ENCODE measurements at places on chromosomes 6 and 20. TPM values are rescaled to one million over a fixed set of nuclear protein-coding genes. Genes with fewer than 3 reads are reported as not detected.

The CYP39A1 gene
- 0.29 TPM for total RNA-seq

The HLA-DQA1 gene
- total RNA-seq = 0.21 TPM

The RNF8 gene
- 16.8 TPM for total RNA-seq

The RAB32 gene
- total RNA-seq = 131 TPM

The SPTLC3 gene
- total RNA-seq = 1.2 TPM

The KCNG1 gene
- 50.8 TPM for total RNA-seq

The GRM4 gene
- total RNA-seq = 0.41 TPM

The BPIFB1 gene
- total RNA-seq = not detected

The PGC gene
- not detected for total RNA-seq

The DPM1 gene
- 69.4 TPM for total RNA-seq

The DACT2 gene
- 0.84 TPM for total RNA-seq

DNA sequence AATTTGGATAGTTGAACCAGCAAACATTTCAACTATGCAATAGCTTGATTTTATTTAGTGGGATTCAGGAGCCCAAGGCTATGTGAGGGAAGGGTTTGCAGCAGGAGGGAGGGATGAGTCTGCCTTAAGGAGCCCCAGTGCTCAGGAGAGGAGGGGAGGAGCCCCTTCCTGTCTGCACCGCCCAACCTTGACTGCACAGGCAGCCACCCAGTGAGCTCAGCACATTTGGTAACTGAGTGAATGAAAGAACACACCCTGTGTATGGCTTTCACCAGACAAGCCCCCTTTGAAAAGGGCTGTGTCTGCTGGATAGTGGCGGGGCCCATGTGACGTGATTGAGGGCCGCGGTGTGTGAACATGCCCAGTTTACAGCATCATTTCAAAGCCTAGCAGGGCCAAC lies 17.0 kb downstream of the DACT2 start:
- DNase-seq = no peak

DNA sequence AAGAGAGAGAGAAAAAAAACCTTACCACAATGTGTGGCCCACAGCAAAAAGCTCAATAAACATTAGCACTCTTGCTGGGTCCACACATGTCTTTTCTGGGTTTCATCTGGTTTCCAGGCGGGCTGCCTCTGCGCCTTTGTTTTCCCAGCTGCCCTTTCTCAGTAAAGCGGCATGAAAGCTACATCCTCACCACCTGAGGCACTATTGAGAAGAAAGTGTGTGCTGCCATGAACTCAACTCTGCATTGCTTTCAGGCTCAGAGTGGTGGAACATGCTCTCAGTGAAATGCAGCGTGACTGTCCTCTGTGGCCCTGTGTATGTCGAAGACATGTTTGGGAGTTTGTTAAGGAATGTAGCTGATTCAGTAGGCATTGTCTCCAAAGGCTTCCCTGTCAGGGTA lies 102.3 kb downstream of the LYRM2 start:
- no peak for DNase-seq

DNA sequence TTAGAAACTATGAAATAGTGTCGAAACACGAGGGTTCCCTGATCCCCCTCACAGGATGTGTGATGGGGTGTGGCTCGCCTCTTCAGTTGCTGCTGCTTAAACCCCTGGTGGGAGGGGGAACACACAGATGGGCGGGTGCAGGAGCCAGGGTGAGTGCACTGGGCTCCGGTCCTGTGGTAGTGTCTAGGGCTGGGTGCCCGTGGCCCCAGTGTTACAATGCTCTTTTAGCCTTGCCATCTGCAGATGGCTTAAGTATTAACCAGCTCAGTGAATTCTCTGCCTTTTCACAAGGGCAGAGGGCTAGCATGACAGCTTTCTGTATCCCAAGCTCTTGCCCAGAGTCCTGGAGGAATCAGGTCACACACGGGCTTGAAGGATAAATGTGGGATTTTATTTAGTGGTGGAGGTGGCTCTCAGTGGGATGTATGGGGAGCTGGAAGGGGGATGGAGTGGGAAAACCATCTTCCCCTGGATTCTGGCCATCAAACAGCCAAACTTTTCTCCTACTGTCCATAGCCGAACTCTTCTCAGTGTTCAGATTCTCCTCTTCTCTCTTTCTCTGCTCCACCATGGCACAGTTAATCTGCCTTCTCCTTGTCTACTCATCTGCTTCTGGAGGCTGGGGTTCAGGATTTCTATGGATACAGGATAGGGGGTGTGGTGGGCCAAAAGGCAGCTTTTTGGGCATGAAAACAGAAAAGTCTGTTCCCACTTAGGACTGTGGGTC lies 659.0 kb downstream of the EPM2A start:
- DNase-seq = no peak

- no peak for DNase-seq
Observed at GRCh38 chr6:71332012-71332411, 43.4 kb downstream of the OGFRL1 start.

DNA sequence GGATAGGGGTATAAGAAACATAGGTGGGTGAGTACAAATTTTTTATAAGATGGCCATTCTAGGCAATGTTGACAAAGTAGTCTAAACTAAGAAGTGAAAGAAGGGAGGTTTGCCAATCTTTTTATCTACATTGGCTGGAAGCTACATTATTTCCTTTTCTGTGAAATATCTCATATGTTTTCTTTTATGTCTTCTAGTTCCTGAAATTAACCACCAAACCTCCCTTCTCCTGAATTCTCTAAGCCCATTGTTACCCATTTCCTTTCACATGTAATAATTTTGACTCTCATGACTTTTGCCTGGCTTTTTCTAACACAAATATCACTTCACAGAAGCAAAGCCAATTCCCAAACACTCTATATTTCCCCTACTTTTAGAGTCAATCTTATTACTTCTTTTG lies 496.2 kb upstream of the JAG1 start:
- no peak for DNase-seq

GRCh38 chr6:24072038-24072746 lies 53.8 kb upstream of the NRSN1 start:
- DNase-seq = no peak

GRCh38 chr6:163489584-163489983 lies 75.1 kb downstream of the QKI start:
- no peak for DNase-seq

DNA sequence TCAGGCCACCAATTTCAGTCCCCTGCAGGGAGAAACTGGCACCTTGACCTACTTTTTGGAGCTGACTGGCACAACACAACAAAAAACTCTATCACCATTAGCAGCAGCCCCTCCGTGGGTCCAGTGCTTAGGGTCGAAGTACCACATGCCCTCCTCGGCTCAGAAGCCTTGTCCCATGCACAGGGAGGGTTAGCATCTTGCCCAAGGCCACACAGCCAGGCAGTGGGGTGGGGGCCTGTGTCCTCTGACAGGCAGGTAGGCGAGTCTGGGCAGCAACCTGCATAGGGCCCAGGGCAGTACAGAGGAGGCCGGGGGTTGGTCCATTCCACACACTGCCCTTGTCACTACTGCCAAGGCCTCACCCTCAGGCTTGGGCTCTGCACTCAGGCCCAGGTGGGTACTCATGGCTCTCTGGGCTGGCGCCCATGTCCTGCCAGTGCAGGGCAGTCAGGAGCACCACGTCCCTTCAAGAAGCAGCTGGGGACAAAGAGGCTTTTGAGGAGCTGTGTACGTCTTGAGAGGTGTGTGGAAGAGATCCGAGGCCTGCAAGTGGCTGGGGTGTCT lies 53.6 kb downstream of the PYGB start:
- DNase-seq = no peak

- DNase-seq = no peak
Observed at GRCh38 chr6:4262526-4262925, 127.2 kb upstream of the ECI2 start.

- DNase-seq = no peak
Observed at GRCh38 chr20:11015440-11015839, 341.6 kb upstream of the JAG1 start.

GRCh38 chr6:85892346-85892745 lies 249.7 kb upstream of the SYNCRIP start:
- no peak for DNase-seq

DNA sequence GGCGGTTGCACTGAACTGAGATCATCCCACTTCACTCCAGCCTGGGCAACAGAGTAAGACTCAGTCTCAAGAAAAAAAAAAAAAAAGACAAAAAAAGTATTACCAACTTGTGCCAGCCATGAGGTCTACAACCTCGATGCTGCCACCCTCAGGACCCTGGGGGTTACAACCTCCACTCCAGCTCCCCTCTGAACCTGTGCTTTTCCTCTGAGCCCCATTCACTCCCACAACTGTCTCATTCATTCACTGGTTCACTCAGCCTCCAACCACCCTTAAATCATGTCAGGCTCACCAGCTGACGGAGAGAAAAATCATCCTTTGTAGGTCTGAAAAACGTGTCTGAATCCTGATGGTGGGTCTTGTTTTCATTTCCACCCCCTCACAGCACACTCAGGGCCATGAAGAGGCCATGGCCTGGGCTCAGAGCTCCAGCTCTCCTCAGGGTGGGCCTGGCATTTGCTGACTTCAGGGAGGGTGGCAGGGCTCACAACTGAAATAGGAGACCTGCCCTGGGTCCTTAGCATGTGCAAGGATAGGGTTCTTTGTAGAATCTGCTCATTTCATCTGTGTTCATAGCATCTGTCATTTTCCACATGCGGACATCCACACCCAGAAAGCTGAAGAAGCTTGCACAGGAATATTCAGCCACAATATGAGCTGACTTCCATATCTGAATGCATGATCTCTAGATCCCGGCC lies 1.9 kb upstream of the ULBP1 start:
- no peak for DNase-seq

DNA sequence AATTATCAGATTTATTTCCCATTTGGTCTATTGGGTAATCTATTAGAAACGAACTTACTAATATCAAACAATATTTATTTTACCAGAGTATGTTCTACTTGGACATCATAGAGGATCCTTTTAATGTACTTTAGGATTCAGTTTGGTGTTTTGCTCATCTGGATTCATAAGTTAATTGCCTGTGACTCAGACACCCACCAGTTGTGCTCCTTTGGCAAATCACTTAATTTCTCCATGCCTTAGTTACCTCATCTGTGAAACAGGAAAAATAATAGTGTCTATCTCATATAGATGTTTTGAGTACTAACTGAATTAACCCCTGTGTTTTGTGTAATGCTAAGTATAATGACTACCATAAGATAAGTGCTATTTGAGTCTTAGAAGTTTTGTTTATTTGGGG lies 292.1 kb downstream of the LAMA2 start:
- no peak for DNase-seq

GRCh38 chr20:56513161-56514150 lies 11.1 kb upstream of the FAM209A start:
- no peak for DNase-seq

DNA sequence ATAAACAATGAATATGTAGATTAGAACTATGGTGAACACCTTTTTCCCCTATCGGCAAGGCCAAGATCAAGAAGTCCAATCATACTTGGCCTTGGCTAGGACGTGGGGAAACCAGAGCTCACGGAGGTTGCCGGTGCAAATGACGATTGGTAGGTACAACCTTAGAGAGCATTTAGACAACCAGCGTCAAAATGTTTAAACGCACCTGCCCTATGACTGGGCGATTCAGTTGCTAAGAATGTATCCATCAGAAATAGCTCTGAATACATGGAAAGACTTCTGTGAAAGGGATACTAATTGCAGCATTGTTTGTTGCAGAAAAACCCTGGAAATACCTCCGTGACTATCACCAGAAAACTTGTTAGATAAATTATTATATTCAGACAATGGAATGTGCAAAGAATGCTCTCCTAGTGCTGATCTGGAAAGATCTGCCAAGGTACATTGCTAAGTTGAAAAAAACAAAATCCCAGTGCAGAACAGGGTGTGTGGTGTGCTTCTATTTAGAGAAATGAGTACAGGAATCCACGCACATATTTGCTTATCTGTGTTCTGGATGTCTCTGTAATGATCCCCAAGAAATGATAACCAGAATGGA lies 48.0 kb upstream of the PTPN1 start:
- DNase-seq = no peak

DNA sequence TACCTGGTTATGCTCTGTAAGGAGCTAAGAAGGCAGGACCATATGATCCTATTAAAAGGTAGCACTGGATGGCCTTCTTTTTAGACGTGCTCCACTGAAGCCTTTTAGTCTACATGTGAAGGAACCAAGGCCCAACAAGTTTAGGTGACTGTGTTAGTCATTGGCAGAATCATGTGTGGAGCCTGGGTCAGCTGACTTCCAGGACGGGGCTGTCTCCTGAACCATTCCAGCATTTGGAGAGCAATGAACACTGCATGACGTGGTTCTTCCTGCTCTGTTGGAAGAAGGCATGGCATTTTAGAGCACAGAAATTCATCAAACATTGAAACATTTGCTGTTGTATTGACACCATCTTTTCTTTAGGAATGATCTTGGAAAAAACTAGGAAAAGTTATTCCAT lies 87.8 kb upstream of the TIAM2 start:
- no peak for DNase-seq

- DNase-seq = no peak
Observed at GRCh38 chr6:152204591-152204990, 397.1 kb downstream of the ESR1 start.

- no peak for DNase-seq
Observed at GRCh38 chr20:1177680-1178079, 7.1 kb downstream of the TMEM74B start.

DNA sequence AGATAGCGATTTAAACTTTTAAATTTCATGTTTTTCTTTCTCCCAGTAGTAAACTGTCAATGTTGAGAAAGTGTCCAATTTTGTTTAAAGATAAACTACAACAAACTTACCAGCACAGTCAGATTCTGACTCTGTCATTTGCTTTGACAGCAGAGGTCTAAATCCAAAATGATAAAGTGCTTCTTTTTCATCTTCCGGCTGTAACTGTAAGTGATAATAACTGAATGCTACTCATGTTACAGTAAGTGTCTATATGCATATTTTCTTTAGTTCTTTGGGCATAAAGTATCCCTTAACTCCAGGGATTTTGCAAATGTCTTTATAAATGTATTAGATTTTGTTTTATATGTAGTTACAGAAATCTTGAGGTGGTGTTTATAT lies 610.4 kb downstream of the RFPL4B start:
- no peak for DNase-seq

- no peak for DNase-seq
Observed at GRCh38 chr6:126199466-126199865, 140.4 kb upstream of the CENPW start.

- no peak for DNase-seq
Observed at GRCh38 chr6:139452148-139452876, 77.9 kb upstream of the CITED2 start.

DNA sequence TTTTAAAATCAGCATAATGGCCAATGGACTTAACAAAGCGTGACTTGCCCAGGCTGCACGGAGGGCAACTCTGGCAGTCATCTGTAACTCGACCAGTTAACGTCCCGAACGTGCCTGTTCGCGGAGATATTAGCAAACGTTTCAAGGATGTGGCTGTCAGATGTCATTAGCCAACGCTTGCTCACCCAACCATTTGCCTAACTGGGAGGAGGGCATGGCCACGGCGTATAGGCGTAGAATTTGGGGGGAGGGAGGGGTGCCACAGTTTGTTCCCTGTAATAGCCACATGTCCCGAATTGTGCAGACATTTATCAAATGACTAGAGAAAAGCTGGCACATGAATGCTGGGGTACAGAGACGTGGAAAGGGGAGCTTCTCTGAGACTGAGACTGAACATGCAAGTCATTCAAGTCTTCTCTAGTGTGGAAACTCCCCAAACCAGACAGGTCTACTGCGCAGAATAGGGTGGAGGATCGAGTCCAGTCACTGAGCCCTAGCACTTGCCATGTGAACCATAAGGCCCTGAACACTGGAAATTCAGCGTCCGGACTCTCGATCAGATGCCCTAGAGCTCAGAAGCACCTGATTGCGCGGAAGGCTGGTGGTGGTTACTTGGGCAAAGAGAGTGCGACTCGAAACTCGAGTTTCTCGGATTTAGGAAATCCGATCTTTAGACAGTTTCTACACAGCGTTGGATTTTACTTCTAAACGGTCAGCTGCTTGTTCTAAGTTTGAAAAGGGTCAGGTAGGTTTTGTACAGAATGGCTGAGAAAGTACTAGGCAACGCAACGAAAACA lies 32.6 kb downstream of the TFAP2B start:
- DNase-seq = no peak
